ENCODE measurements at places on chromosomes 6 and 20.

DNA sequence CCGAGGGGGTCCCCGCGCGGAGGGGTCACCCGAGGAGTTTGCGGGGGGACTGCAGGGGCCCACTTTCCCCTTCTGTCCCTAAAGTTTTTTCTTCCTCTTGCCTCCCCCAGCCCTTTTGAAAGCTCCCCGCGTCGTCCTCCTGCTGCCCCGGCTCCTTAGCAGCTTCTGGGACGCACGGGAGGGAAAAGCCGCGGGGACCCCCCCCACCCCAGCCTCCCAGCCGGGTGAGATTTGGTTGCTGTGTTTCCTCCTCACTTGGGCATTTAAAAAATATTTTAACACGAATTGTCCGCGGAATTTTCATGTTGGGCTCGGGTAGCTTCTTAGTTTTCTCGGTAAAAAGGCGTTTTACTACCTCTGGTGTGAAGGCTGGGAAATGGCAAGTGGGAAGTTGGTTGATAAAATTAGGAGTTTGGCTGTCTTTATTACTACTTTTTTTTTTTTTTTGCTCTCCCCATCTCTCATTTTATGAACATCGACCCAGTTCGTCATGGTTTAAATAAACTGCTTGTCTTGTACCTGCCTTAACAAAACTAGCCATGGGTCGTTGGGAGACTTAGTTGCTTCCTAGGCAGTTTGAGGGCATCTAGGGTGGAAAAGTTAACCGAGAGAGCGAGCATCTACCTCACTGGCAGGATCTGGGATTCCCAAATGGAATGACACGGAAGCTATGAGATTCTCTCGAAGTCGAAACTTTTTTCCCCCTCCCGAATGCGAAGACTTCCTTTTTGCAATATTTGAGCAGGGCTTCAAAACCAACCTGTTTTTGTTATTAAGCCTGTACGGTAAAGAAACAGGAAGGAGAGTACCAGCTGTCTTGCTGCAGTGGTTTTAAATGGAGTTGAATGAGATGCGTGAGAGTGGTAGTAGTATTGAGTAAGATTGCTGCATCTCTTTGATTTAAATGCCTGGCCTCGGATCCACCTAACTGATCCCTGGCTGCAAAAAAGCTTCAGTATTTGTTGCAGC is 868 bp downstream of the NCOA3 start:
- peak; percentile 41 for DNase-seq

- no peak for DNase-seq
Measured at GRCh38 chr20:62433658-62434497, 6.5 kb upstream of the RBBP8NL start.

GRCh38 chr6:80742481-80742880 is 636.0 kb downstream of the BCKDHB start:
- no peak for DNase-seq

DNA sequence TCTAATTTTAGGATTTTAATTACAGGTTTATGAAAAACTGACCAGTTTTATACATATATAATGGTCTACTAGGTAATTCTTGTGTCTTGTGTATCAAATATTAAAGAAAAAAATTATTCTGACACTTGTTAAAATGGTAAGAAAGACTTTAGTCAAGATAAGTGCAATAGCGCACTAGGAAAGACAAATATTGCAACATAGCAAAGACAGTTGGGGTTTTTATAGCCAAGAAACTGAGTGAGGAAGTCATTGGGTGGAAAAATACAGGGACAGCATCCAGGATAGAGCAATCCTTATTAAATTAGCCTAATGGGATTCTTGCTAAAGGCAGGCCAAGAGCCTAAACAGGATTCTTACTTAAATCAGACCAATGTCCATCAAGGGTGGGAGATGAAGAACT is 71.1 kb downstream of the ROS1 start:
- DNase-seq: no peak

- peak; percentile 3 for DNase-seq
Measured at GRCh38 chr6:141988954-141989705, 143.6 kb upstream of the GJE1 start.

- DNase-seq: no peak
Measured at GRCh38 chr20:52601295-52601971, 370.7 kb upstream of the TSHZ2 start.

DNA sequence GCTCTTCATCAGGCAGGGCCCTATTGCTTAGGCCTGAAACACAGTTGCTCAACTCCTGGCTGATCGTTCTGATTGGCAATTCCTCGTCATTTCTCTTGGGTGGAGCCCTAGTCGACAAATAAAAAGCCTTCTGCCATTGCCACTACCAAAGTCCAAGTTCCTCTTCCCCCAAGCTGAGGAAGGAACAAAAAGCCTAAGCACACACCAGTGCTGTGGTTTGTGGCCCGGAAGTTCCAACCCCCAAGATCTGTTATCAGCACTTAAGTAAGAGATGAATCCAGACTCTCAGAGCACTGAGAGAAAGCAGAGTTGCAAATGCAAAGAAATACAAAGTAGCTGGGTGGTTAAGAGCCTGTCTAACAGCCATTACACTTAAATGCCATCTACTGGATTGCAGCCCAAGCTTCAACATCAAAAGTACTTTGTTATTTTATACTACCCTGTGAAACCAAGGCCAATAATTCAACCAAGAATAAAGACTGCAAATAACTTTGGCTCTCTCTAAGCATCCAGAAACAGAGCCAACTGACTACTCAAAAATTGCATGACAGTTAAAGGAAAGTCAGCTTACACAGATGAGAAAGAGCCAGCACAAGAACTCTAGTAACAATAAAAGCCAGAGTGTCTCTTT is 1024.0 kb downstream of the GRIK2 start:
- DNase-seq: no peak

- no peak for DNase-seq
Measured at GRCh38 chr6:12164508-12164770, 125.7 kb upstream of the EDN1 start.

DNA sequence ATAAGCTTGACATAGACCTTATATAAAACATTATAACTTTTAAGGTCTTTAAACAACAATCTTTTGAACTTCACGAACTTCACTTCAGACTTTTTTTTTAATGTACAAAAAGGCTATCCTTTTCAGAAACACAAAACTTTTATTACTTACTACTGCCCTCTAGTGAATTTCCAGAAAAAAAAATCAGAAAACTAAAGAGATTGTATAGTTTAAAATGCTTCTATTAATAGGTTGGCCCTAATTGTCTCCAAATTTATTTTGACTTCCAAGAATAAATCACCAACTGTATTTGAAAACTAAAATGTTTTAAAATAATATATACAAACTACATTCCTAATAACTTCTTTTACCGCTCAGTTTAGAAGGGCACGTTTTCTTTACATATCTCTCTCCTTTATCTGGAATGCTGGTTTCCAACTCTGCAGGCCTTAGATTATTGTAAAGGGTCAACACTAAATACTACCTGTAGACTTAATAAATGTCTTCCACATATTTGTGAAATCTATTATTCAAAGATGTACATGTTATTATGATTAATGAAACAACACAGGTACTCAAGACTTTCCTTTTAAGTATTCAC is 66.8 kb downstream of the LMBRD1 start:
- DNase-seq: no peak

DNA sequence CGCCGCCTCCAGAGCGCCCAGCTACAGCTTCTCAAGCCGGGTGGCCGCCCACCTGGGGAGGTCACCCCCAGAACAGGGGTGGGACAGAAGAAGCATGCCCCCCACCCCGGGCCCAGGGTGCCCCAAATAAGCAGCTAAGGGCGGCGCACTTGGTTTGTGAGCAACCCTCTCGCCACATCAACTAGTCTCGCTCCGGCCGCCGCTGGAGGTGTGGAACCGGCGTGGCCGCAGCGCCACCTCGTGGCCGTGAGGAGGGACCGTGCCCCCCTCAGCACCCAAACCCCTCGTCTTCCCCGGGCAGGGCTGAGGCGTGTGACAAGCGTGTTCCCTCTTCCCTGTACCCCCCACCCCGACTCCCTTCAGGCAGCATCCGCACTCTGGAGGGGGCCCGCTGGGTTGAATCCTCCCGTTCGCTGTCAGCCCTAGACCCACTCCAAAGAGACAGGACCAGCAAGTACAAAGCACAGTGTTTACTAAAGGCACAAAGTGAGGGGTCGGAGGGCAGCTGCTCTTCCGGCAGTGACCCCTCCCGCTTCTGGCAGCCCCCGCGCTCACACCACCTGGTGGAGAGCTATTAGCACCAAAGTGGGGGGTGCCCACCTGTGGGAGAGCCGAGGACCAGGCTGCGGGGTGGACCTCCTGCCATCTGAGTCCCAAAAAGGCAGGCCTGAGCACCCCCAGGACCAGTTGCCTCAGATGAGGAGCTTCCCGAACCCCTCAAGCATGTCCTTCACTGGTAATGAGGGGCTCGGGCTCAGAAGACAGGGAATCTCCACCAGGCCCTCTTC is 45.4 kb downstream of the MDFI start:
- peak; percentile 83 for DNase-seq

DNA sequence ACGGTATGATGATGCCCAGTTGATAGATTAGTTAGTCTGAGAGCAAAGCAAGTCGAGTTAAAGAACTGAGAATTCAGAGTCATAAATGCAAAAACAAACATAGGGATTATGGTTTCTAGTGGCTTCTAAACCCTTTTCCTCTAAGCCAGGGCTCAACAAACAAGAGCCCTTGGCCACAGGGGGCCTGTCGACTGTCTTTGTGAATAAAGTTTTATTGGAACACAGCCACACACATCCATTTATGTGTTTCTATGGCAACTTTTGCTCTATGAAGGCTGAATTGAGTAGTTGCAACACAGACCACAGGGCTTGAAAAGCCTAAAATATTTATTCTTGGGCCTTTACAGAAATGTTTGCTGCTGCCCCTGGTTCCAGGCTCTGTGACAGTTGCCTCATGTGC is 76.2 kb downstream of the SLC24A3 start:
- no peak for DNase-seq

DNA sequence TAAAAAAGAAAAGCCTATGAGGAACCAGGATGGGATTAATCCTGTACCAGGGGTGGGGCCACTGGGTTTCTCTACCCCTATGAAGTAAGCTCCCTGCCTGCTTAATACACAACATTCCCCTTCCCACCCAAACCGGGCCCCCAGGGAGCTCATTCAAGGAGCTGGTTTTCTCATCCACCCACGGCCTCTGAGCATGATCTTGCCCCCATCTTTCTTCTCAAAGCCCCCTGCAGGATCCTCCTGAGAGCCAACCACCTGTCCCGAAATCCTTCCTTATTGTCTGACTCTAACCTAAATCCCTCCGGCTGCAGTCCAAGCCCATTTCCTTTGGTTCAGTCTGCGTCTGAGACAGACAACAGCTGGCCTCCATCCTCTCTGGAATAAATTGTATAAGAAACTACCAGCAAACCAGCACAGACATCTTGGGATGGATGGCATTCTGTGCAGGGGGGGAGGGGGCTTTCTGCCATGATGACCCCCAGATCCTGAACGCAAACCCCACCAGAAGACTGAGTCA is 21.0 kb downstream of the KCNK5 start:
- DNase-seq: no peak

GRCh38 chr6:53627391-53628218 is 38.0 kb downstream of the KLHL31 start:
- DNase-seq: no peak

GRCh38 chr6:26025894-26026832 is 61.1 kb upstream of the HFE start:
- peak; percentile 84 for DNase-seq

DNA sequence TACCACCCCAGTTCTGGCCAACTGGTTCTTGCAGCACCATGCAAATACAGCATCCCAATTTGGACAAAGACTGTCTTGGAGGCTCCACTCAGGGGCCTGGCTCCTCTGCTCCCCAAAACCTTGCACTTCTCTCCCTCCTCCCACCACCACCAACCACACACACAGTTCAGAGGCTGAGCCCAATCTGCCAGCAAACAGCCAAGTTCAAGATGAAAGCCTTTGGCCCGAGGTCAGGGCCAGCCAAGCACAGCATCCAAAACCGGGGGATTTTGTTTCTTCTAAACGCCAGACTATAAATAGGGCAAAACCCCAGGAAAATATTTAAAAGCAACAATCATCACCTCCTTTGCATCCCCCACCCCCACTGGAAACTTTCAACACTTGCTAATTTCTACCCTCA is 5.7 kb downstream of the KCNK5 start:
- no peak for DNase-seq

- no peak for DNase-seq
Measured at GRCh38 chr6:115617031-115617430, 443.7 kb downstream of the FRK start.

- no peak for DNase-seq
Measured at GRCh38 chr6:21928827-21929226, 335.3 kb downstream of the SOX4 start.

GRCh38 chr20:18728165-18728869 is 85.3 kb upstream of the SCP2D1 start:
- no peak for DNase-seq

- DNase-seq: no peak
Measured at GRCh38 chr6:129903082-129903481, 42.0 kb upstream of the TMEM244 start.

- no peak for DNase-seq
Measured at GRCh38 chr6:158969148-158969547, 30.9 kb downstream of the RSPH3 start.

DNA sequence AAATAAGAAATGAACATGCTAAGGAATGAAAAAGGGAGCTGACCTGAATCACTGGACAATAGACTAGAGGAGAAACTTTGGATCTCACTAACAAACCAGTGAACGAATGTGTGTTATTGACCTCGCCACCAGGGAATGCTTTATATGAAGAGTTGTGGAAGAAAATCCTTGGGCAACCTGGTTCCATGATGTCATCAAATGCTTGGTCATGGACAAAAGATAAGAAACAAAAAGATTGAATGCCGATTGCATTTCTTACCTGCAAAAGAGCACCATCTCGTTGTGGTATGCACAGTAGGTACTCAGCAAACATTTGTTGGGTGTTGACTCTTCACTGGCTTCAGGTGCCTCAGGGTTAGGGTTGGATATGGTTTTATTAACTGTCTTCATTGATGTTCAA is 165.2 kb upstream of the TSHZ2 start:
- DNase-seq: no peak

- no peak for DNase-seq
Measured at GRCh38 chr6:6600875-6601274, 12.4 kb downstream of the LY86 start.

DNA sequence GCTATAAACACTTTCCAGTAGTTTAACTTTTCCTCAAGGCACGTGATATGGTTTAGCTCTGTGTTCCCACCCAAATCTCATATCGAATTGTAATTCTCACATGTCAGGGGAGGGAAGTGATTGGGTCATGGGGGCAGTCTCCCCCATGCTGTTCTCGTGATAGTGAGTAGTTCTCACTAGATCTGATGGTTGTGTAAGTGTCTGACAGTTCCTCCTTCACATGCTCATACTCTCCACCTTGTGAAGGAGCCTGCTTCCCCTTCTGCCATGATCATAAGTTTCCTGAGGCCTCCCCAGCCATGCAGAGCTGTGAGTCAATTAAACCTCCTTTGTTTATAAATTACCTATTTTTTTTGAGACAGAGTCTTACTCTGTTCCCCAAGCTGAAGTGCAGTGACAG is 127.9 kb downstream of the DTNBP1 start:
- no peak for DNase-seq
